ENCODE measurements at places on chromosomes 16 and 17.

DNA sequence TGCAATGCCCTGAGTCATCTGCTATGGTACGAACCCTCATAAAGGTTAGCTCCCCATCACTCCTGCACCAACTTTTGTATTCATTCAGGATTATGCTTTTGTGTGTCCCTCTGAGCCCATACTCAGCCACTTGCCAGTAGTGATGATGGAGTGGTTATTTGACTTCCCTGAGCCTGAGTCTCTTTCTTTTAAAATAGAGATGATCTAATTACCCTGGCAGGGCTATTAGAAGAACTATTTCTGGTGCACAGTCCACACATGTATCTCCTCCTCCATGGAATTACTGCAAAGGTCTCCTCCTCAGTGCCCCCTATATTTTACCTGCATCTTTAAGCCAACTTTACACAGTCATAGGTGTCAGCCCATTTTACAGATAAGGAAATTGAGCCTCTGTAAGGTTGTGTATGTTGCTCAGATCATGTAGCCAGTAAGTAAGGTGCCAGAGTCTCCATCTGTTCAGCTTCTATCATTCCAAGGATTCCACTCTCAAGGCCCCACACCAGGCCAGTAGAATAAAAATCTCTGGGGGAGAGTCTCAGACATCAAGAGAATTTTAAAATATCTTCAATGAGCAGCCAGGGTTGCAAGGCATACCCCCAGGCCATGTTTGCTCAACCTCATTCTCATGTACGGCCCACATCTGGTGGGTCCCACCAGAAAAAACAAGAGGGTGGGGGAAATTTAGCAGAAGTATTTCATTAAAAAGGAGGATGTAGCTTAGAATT lies 333.7 kb upstream of the HSBP1 start:
- DNase-seq: no peak

GRCh38 chr17:66304304-66305174 lies 2.1 kb downstream of the PRKCA start:
- no peak for DNase-seq

GRCh38 chr17:58317421-58318064 lies 11.1 kb downstream of the TSPOAP1 start:
- DNase-seq: peak; percentile 45

DNA sequence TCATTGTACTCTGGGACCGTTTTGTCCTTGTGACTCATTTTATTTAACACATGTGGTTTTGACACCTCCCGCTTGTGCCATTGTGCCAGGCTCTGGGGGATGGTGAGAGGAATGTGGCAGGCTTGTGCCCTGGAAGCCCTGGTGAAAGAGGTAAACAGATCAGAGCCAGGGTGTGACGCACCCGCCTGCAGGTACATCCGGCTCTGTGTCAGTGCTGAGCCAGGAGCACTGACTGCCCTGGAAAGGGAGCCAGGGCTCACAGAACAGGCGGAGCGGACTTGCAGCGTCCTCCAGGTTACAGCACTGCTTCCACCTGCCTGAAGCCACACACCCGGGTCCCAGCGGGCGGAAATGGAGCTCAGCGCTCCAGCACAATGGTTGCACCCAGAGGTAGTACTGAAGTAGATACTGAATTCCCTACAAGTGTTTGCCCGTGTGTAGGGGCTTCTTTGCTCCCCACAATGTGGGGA lies 30.6 kb downstream of the CDRT15 start:
- no peak for DNase-seq

DNA sequence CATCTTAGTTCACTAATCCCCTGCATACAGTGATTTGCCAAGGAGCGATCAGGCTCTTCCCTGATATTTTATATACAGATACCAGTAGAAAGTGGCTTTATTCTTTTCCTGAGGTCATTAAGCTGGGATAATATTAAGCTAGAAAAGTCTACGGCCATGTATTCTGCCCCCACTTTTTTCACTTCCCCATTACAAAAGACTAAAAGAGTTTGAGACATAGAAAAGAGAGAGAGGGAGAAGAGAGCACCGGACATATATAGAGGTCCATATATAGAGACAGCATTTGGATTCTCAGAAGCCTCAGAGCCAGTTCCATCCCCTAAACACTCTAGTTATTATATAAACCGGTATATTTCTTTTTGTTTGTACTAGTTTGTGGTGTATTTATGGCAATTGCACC lies 166.5 kb upstream of the ANKFN1 start:
- no peak for DNase-seq

GRCh38 chr16:84612686-84613085 lies 5.2 kb downstream of the COTL1 start:
- no peak for DNase-seq

DNA sequence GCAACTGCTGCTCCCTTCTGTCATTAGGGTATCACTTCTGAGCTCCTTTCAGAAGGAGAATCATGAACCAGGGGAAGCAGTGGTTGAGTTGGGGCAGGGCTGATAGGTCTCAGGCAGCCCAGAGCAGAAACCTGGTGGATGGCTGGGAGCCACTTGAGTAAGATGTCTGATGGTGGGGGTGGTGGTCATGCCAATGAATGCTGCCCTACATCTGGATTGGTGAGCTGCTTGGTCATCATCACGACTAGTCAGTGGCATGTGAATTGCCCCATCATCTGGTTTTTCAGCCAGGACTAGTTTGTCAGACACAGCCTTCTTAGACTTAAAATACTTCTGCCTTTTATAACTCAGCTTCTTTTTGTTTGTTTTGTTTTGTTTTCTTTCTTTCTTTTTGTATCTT lies 2.6 kb downstream of the GID4 start:
- DNase-seq: no peak

- no peak for DNase-seq
These were observed 30.6 kb downstream of the PIGL start for GRCh38 chr17:16247586-16247984.

- DNase-seq: no peak
These were observed 266.1 kb upstream of the DYNLRB2 start for GRCh38 chr16:80274576-80275191.

GRCh38 chr17:78993981-78994671 lies 14.4 kb upstream of the LGALS3BP start:
- no peak for DNase-seq

Data from Panc1 (cell line).